Stimulated activated CD4-positive, alpha-beta T cell treated with anti-CD3 and anti-CD28 coated beads, Interleukin-2, amount 100 ng/mL, for 24 hours (primary cell): ENCODE measurements at places on chromosomes 3 and 15.

DNA sequence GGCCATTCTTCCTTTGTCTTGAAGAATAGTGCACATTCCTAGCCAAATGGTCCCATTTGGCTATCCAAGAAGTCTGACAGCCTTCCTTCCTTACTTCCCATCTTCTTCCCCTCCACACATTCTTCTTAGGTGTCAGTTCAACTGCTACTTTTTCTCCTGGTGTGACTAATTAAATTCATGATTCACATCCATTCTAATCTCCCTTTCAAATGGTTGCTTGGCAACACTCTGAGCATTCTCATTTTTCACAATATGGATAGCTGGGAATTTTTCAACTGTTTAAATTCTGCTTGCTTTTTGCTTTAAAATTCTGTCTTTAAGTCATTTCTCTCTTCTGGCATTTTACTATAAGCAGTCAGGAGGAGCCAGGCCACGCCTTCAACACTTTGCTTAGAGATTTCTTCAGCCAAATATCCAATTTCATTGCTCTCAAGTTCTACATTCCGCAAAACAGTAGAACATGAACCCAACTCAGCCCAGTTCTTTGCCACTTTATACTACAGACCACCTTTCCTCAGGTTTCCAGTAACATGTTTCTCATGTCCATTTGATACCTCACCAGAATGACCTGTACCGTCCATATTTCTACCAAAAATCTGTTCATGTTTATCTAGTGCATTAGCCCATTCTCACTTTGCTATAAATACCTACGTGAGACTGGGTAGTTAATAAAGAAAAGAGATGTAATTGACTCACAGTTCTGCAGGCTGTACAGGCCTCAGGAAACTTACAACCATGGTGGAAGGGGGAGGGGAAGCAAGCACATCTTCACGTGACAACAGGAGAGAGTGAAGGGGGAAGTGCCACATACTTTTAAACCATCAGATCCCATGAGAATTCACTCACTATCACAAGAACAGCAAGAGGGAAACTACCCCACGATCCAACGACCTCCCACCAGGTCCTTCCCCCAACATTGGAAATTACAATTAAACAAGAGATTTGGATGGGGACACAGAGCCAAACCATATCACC is 31.9 kb upstream of the MCF2L2 start:
- DNase-seq, result no peak

- no peak for DNase-seq
Measured at GRCh38 chr3:187021748-187022402, 91.5 kb downstream of the ST6GAL1 start.

DNA sequence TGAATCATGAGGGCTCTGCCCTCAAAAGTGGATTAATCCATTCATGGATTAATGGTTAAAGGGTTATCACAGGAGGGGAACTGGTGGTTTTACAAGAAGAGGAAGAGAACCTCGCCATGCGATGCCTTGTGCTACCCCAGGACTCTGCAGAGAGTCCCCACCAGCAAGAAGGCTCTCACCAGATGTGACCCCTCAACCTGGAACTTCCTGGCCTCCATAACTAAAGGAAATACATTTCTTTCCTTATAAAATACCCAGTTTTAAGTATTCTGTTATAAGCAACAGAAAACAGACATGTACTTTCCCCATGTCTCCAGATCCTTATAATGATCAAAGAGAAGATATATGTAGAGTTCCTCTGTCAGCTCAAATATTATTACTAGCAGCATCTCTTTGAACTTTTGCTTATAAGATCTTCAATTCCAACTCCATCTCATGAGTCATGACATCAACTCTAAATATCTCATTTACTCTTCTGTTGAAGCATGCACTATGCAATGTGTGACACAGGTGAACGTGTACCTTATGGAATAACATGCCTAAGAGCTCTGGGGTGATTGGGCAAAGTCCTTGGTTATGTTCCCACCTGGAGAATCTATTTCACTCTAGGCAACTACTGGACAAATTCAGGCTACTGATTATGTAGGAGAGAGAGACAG is 37.5 kb upstream of the ZBTB38 start:
- DNase-seq, result no peak

DNA sequence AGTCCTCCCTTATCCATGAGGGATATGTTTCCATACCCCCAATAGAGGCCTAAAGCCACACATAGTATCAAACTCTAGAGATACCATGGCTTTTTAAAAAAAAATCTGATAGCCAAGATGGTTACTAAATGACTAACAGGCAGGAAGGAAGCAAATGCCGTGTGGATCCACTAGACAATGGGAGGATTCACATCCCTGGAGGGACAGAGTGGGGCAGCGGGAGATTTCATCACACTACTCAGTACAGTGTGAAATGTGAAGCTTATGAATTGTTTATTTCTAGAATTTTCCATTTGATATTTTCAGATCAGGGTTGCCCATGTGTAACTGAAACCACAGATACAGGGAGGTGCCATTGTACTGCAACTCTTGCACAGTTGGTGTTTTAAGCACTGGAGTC is 826.6 kb downstream of the SQOR start:
- no peak for DNase-seq
